Activated CD4-positive, alpha-beta T cell treated with anti-CD3 and anti-CD28 coated beads for 36 hours (primary cell): ENCODE measurements at places on chromosomes 16 and 17. TPM values are rescaled to one million over a fixed set of nuclear protein-coding genes. Genes with fewer than 3 reads are reported as not detected.

DNA sequence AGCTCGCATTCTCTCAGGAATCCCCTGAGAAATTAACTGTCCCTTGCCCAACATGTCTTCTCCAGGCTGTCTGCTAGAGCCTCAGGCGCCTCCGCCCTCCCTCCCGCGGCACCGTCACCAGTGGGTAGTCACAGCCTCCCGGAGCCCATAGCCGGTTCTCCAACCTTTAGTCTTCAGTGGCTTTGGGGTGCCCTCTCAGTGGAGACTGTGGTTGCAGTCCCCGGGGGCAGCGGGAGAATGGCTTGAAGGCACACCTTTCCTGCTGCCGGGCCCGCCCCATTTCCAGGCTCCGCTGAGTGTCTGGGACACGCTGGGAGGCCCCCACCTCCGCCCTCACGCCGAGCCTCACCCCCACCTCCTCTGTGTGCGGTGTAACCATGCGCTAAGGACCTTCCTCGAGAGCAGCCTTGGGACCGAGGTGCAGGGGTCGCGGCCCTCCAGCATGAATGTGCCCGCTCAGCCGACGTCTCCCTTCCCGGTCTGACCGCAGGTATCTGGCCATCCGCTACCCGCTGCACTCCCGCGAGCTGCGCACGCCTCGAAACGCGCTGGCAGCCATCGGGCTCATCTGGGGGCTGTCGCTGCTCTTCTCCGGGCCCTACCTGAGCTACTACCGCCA is 1.7 kb downstream of the GALR2 start:
- peak; percentile 35 for DNase-seq
- peaks cover 6% of the 10 kb centered on the region for H3K36me3 ChIP-seq
- H3K27me3 ChIP-seq = peaks cover 40% of the 10 kb centered on the region
- peak overlapping the region; percentile 57 for H3K4me3 ChIP-seq

DNA sequence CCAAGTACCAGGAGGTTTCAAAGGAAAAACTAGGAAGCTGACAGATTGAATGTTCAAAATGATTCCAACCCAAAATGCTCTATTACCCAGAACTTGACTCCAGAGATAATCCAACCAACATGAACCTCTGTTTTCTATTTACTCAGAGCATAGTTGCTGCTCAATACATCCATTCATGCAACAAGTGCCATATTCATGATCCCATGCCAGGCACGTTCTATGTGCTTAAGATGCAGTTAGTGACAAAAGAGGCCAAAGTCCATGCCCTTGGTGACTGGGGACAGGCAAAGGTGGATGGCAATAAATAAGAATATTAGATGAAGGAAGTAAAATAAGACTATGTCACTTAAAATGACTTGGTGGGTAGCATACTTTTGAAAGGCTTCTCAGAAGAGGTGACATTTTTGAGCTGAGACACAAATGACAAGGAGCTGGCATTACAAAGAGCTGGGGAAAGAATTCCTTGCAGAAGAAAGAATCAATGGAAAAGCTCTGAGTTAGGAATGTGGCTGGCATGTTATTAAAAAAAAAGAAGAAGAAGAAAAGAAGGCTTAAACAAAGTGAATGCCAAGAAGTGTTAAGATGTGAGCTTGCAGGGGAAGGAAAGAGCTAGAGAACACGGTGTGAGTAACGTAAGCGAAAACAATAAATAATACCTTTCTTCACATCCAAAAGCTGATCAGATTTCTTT is 34.5 kb downstream of the TOX3 start:
- H3K4me3 ChIP-seq = no peak overlapping the region
- no peak for DNase-seq
- H3K36me3 ChIP-seq = no peaks in the 10 kb centered on the region
- no peaks in the 10 kb centered on the region for H3K27me3 ChIP-seq
- H3K27ac ChIP-seq = no peak overlapping the region

The DERL2 gene
- total RNA-seq = 54.9 TPM

The IKZF3 gene
- total RNA-seq = 37.6 TPM

- no peak overlapping the region for H3K4me3 ChIP-seq
- H3K27ac ChIP-seq = no peak overlapping the region
These were observed 40.8 kb downstream of the MRTFB start for GRCh38 chr16:14111713-14112538.

DNA sequence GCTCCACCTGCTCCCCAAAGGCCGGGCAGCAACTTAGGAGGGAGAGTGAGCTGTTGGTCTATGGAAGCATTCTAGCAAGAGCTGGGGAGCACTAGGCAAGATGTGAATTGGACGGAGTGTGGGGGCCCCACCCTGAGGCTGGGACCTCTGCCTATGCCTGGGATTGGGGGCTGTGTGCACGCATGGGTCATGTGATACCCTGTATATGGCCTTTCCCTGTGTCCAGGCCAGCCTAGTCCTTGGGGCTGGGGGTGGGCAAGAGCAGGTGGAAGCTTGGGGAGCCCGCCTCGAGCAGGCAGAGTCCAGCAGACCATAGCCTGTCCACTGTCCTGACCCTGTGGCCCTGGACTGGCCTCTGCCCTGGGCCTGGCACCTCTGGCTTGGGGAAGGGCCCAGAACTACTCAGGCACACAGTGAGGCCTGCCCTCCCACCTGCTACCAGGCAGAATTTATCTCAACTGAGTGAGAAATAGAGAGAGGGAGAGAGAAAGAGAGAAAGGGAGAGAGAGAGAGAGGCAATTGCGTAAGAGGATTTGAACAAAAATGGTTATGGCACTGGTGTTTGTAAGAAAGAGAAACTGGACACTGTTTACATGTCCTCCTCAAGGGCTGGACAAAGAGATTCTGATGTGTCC is 19.1 kb downstream of the PDP2 start:
- peaks cover 4% of the 10 kb centered on the region for H3K36me3 ChIP-seq
- no peaks in the 10 kb centered on the region for H3K27me3 ChIP-seq
- H3K27ac ChIP-seq = no peak overlapping the region

The KCNH6 gene
- not detected for total RNA-seq

DNA sequence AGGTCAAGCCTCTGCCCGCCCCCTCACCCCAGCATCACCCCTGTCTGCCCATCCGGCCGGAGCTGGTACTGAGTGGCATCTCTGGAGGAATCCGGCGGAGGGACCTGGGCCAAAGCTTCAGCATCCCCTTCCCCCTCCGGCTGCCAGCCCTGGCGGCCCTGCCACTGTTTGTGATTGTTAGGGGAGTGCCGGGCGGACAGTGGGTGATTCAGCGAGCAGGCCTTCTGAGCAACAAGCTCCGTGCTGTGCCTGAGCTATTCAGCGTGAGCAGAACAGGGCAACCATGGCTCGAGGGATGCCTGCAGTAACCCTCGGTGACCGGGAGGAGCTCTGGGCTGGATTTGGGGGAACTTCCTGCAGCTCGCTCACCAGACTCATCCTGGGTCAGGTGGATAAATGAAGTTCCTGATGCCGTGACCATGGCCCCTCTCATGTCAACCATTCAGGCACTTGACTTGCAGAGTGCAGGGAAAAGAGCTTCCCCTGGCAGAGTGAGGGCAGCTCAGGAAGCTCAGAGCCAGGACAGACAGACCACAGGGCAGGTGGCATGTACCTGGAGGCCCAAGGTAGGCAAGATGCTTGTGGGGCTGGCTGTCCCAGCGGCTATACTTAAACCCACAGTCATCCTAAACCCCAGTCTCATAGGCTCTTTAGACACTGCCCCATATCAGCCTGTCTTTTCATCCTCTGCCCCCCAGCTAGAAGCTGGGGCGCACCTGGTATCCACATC is 24.3 kb upstream of the MLKL start:
- DNase-seq = no peak
- H3K36me3 ChIP-seq = no peaks in the 10 kb centered on the region
- H3K27me3 ChIP-seq = no peaks in the 10 kb centered on the region

GRCh38 chr17:42989726-42990652 is 8.2 kb upstream of the RPL27 start:
- H3K36me3 ChIP-seq = peaks cover 60% of the 10 kb centered on the region
- DNase-seq = no peak
- H3K4me3 ChIP-seq = no peak overlapping the region
- peaks cover 3% of the 10 kb centered on the region for H3K4me1 ChIP-seq
- no peak overlapping the region for H3K27ac ChIP-seq

- H3K4me1 ChIP-seq = peaks cover 68% of the 10 kb centered on the region
- no peaks in the 10 kb centered on the region for H3K27me3 ChIP-seq
- peaks cover 14% of the 10 kb centered on the region for H3K36me3 ChIP-seq
These were observed 50.3 kb downstream of the PITPNC1 start for GRCh38 chr17:67427424-67427823.

DNA sequence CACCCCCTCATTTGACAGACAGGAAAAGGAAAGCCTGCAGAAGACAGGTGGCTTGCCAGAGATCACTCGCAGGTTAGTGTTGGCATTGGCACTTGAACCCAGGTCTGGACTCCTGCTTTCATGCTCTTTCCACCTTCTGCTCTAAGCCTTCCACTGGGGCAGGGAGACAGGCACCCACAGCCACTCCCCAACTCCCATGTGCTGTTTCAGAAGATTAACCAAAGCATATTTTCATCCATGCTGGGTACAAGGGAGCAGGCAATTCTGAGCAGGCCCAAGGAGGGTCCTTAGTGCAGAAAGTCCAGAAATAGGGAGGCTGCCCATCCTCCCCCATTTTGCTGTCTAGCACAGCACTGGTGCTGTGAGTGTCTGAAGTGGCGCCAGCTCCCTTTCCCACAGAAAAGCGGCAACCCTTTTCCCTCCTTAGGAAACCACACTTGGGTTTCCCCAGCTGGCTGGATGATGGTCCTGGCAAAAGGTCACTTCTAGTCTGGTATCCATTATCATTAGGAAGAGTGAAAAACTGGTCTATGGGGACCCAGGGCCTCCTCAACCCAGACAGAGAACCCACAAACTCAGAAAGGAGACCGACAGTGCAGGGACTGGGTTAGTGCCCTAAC is 2.0 kb upstream of the CAVIN1 start:
- no peaks in the 10 kb centered on the region for H3K36me3 ChIP-seq
- H3K27me3 ChIP-seq = peaks cover 30% of the 10 kb centered on the region
- DNase-seq = no peak
- no peak overlapping the region for H3K27ac ChIP-seq
- H3K4me3 ChIP-seq = no peak overlapping the region

DNA sequence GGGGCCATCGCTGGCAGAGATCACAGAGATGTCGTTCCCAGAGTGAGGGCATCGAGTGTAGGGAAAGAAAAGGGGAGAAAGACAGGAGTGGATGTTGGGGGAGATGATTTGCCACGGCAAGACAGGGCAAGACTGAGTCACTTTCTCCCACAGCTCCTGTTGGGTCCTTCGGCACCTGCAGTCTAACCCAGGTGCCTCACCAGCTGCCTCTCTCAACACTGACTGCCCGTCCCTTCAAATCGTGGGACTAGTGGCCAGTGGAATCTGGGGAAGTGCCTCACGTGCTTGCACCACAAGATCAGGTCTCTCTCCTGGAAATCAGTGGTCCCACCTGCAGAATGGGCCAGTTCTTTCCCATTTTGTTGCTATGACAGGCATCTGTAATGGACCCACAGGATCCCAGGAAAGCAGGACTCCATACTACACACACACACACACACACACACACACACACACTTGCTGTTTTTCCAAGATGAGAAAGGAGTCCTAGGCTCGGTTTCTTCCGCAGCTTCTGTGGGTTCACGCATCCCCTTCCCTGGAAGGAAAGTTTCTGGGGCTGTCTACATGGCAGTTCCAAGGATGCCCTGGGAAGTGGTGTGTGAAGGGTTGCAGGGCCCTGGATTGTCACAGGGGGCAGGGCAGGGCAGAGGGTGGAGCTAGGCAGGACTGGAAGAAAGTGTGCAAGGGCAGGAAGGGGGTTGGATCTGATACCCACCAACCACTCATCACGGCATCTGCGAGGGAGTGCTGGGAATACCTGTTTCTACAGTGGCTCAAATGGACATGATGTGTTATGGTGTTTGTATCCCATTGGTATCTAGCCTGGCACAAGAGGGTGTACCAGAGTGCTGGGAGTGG is 10.2 kb upstream of the CBX8 start:
- DNase-seq = no peak
- H3K4me3 ChIP-seq = no peak overlapping the region
- peaks cover 68% of the 10 kb centered on the region for H3K27me3 ChIP-seq
- H3K4me1 ChIP-seq = peaks cover 44% of the 10 kb centered on the region
- no peaks in the 10 kb centered on the region for H3K36me3 ChIP-seq

DNA sequence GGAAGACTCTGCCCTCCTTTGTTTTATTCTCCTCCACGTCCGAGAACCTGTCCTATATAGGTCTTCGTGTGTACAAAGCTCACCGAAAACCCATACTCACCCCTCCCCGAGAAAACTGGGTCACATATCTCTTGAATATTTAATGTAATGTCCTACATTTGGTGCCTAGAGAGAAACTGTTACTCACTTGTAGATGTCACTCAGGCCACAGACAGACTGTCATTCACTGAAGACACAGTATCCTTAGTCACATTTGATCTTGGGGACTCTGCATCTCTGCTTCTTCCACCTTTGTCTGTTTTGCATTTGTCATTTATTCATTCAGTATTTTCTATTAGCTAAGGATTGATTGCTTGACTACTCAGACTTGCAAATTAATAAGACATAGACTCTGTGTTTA is 131.8 kb upstream of the TBX2 start:
- no peaks in the 10 kb centered on the region for H3K36me3 ChIP-seq
- DNase-seq = no peak
- no peaks in the 10 kb centered on the region for H3K4me1 ChIP-seq
- no peak overlapping the region for H3K4me3 ChIP-seq
- H3K27me3 ChIP-seq = no peaks in the 10 kb centered on the region
- H3K27ac ChIP-seq = no peak overlapping the region

DNA sequence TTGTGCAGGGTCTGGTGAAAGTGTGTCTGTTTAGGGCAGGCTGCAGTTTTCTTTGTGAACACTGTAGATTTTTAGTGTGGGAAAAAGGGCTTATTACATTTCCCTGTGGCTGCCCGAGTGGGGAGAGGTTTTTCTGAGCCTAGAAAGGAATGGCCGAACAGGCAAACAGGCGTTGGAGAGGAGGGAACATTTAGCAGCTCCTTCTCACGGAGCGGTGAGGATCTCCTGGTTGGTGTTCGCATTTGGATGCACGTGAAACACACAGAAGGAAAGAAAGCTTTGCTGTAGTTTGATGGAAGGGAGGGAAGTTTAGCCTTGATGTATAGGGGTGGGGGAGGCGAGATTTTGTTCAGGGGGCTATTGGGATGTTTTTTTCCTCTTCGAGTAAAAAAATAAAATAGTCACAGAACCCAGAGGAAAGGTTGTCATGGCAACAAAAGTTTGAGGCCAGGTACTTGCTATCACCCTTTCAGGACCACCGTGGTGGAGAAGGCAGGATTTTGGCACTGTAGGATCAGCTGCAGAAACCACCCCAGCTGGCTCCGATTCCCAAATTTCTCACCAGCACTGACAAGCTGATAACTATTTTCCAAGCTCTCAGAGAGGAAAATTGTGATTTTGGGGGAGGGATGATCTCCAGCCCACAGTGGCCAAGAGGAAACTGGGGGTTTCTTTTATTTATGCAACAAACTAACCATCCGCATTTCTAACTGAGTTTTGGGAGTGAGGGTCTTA is 3.5 kb downstream of the GSG1L start:
- no peak overlapping the region for H3K4me3 ChIP-seq
- no peak for DNase-seq
- peaks cover 47% of the 10 kb centered on the region for H3K27me3 ChIP-seq
- H3K27ac ChIP-seq = no peak overlapping the region
- H3K4me1 ChIP-seq = peaks cover 5% of the 10 kb centered on the region

The EVI2A gene
- total RNA-seq = 16.9 TPM

The NPW gene
- 2.8 TPM for total RNA-seq

- peaks cover 4% of the 10 kb centered on the region for H3K27me3 ChIP-seq
- no peak overlapping the region for H3K4me3 ChIP-seq
- no peaks in the 10 kb centered on the region for H3K36me3 ChIP-seq
These were observed 135.1 kb downstream of the MRM1 start for GRCh38 chr17:36736201-36737156.

- no peak within 1 kb of the TSS for H3K27ac ChIP-seq
- H3K4me1 ChIP-seq = peaks cover 5% of the 10 kb centered on the region
- H3K36me3 ChIP-seq = peaks cover 4% of the 10 kb centered on the region
- peak; percentile 89 for DNase-seq
- peaks cover 5% of the 10 kb centered on the region for H3K27me3 ChIP-seq
These were observed at the start of gene DBF4B for GRCh38 chr17:44708401-44709263. Gene DBF4B (plus strand): TSS chr17:44708665. CDS start chr17:44708821, 156 bp downstream.

- no peaks in the 10 kb centered on the region for H3K27me3 ChIP-seq
- H3K27ac ChIP-seq = peak overlapping the region; percentile 65
- peaks cover 33% of the 10 kb centered on the region for H3K36me3 ChIP-seq
- H3K4me1 ChIP-seq = peaks cover 88% of the 10 kb centered on the region
These were observed 96.2 kb downstream of the PRKCA start for GRCh38 chr17:66398617-66399016.
